ENCODE measurements at places on chromosomes 3 and 15.

DNA sequence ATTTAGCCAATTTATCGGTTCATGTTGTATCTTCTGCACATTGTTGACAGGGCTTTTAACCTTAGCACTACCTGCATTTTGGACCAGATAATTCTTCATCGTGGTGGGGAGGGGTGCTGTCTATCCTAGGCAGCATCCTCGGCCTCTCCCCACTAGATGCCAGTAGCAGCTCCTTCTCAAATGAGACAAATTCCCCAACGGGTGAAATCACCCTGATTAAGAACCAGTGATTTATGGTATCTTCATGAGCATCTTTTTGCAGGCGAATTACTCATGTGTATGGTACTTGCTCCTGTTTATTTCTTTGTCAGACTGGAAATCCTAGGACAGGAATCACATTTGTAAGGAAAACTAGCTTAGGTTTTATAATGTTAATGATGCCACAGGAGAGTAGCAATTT is 68.0 kb downstream of the C3orf70 start:
- peak; percentile 19 for DNase-seq

DNA sequence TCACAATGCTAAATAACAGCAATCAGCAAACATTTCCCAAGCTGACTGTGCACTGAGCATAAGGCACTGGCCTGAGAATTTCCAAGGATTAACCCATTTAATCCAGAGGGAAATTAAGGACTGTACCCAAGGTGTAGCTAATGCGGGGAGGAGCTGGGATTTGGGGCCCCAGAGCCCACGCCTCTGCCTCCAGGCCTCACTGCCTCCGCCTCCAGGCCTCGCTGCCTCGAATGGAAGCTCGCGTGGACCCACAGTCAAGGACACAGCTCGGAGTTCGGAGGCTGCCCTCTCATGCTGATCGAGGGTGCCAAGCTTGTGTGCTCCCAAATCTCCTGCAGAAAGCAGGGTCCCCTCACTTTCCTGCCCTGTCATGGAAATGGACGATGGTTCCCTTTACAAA is 76.5 kb upstream of the SNRPA1 start:
- no peak for DNase-seq

- peak; percentile 50 for DNase-seq
Observed at GRCh38 chr3:49906073-49906743, 2.5 kb upstream of the MST1R start.

- no peak for DNase-seq
Observed at GRCh38 chr3:96755519-96755918, 58.9 kb upstream of the EPHA6 start.

GRCh38 chr15:90471769-90472168 is 58.0 kb upstream of the CRTC3 start:
- no peak for DNase-seq

DNA sequence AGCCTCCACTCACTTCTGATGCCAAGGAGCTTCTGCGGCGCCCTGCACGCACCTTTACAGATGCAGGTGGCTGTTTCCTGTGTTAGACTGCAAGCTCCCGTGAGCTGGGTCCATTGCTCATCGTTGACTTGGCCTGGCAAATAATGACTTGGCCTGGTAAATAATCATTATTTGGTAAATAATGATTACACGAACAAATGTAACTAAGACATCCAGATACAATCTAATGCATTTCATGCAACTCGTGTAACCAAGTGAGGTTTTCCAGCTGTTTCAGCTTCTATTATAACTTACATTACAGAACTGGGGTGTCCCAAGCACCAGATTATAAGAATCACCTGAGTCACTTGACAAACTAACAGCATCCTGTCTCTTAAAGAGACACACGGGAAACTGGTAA is 92.1 kb upstream of the BHLHE40 start:
- no peak for DNase-seq
